Forelimb muscle (tissue), 1 donor: ENCODE measurements at places on chromosomes 5 and 9. TPM values are rescaled to one million over a fixed set of nuclear protein-coding genes. Genes with fewer than 3 reads are reported as not detected.

Gene HRCT1
- 2.1 TPM for polyA plus RNA-seq

- DNase-seq, result no peak
These were observed 43.0 kb downstream of the USP20 start for GRCh38 chr9:129878291-129878690.

DNA sequence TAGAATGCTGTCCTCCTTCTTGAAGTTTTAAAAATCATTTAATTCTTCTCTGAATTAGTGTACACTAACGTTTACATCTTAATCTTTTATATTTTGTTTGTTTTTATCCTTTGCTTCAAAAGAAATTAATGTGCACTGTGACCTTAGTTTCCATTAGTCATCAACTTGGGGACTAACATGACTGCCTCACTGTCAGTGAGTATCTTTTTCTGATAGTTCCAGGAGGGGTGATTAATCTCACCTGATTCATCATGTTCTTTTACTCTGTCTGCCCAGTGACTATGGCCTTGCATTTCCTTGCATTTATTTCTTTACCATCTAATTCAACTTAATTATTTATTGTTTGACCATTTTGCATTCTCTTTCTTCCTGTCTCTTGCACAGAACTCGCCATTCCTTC, 33.4 kb upstream of the NR3C1 start:
- no peak for DNase-seq

GRCh38 chr9:127570533-127571111, 41.5 kb upstream of the STXBP1 start:
- no peak for DNase-seq

GRCh38 chr9:127877566-127877998, at the start of gene AK1:
Gene AK1, minus strand, starts transcription at chr9:127877675. Its CDS starts 3,058 bp downstream, at chr9:127874617.
- DNase-seq, result no peak
